ENCODE measurements at places on chromosomes 4 and X.

DNA sequence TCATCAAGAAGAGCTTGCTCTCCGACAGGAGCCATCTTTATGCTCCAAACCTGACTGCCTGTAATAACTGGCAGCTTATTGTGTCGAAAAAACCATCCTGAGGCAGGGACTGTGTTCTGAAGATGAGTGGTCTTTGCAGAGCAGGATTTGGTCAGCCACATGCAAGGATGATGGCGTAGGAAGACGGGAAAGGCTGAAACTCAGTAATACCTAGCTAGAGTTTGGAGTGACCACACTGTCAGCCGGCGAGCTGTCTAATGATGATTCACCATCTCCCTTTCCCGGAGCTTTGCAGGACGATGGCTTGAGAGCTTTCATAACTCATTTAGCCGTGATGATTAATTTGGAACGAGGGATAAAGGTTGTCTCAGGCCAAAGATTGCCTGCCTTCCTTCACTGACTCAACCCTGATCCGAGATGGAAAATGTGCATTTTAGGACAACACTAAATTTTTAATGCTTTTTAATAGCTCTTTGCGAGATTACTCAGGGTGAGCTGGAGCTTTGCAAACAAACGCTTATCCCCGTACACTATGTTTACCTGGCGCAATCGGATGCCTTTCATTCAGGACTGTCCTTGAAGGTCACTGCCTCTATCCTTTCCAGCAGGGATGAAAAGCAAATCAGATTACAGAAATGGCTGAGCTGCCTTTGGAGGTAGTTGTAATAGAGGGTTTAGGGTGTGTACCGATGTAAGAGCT lies 288.5 kb downstream of the ASMT start:
- DNase-seq: no peak

- no peak for DNase-seq
Measured at GRCh38 chrX:13658602-13659001, 5.7 kb downstream of the TCEANC start.

DNA sequence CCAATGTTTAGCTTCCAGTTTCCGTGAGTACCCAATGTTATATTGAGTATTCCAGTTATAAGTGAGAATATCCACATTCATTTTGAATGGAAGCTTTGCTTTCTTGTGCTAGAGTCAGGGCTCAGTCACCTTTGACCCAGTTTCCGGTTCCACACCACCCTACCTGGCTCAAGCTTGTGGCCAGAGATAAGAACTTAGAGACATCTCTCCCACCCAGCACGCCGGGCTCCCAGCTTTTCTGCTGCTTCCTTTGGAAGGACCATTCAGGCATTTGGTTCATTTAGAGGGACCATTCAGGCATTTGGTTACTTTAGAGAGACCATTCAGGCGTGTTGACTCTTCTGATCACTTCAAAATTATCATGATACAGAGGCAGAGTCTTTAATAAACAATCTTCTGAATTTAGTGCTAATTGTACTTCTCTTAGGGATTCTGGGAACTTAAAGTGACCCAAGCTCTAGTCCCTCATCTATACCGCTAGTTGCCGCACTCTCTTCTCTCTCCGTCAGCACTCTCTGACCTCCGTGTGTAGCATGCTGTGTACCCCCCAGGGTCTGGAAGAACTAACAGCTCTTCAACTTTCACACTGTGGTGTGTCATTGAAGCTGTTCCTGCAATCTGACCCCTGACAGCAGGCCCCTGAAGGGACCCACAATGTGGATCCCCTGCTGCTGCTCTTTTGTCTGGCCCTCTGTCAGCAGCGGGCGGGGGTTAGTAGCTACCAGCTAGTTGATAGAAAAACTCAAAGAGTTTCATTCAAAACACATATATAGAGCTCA lies 943.1 kb downstream of the ARAP2 start:
- DNase-seq: no peak

DNA sequence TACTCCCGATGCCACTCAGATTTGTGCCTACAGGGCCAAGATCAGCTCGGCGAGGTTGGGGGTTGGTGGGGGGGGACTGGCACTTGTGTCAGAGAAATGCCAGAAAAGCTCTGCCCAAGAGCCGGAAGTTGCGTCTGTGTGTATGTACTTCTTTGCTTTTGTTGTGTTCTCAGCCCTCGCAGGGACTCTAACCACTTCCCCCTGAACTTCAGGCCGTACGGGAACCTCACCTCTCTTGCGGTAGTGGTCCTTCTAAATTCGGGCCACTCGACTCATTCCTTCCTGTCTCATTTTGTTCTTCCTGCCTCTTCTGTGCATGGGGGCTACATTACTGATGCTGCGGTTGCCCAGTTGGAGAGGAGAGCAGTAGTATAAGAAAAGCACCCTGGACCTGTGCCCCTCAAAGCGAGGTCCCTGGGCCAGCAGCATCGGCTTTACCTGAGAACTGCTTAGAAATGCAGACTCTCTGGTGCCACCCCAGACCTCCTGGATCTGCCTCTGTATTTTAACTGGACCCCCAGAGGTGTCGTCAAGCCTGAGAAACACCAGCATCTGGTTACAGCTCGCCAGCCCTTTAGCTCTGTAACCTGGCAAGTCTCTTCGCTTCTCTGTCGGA lies 146.3 kb upstream of the RPS6KA3 start:
- DNase-seq: no peak

DNA sequence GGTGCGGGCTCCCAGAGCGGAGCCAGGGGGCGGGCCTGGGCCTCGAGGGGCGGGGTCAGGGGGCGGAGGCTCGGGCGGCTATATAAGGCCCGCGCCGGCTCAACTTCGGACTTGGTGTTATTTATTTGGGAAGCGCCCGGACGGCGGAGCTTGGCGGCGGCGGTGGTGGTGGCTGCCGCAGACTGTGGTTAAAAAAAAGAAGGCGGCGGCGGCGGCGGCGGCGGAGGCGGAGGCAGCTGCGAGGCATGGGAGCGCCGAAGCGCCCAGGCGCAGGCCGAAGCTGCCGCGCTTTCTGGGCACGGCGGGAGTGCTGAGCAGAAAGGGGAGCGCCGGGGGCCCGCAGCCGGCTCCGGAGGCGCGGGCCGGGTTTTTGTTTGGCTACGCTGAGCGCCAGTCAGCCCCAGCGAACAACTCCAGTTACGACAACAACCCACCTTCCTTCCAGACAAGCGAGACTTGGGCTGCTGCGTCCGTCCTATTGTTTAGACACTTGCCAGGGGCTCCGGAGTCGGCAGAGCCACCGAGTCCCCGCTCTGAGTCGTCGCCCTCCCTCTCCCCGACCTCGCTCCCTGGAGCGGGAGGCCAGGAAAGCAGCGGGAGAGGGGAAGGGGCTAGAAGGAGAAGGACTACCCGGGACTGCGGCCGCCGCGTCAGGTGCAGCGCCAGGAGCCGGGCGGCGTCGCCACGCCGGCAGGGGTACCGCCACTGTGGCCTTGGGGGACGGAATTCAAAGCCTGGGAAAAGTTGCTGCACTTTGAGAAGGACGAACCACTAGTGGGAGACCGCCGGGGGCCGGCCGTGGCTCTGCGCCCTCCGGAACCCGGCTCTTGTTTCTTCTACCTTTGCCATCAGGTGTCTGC lies at the start of gene SLIT2:
Gene SLIT2, plus strand, starts transcription at position 110 of the 860 bp plus-strand sequence. CDS start 1,911 bp downstream, outside the sequence.
- peak; percentile 26 for DNase-seq

- DNase-seq: no peak
Measured at GRCh38 chr4:33453436-33453835, 2733.3 kb downstream of the PCDH7 start.

DNA sequence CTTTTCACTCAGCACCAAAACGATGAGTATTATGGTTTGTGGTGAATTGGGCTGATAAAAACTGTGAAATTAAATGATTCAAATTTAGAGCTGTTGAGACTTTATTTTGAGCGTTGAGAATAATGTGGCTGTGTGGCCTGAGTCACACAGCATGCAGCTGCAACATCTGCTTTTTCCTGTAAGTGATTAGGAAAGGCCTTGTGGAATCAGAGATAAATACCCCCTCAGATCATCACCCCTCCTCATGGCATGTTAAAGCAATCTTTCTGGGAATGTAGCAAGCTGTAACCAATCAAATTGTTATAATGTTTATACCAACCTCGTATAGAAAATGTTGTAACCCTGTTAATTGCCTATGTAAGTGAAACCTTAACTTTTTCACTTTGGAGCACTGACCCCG lies 90.0 kb upstream of the GRPR start:
- DNase-seq: no peak

GRCh38 chrX:15293451-15293850 lies 22.0 kb downstream of the ASB11 start:
- DNase-seq: no peak

- no peak for DNase-seq
Measured at GRCh38 chr4:13872155-13872554, 244.6 kb upstream of the BOD1L1 start.

- DNase-seq: no peak
Measured at GRCh38 chrX:72584163-72584562, 11.5 kb upstream of the HDAC8 start.

GRCh38 chr4:130186931-130187330 lies 1091.0 kb downstream of the C4orf33 start:
- no peak for DNase-seq

DNA sequence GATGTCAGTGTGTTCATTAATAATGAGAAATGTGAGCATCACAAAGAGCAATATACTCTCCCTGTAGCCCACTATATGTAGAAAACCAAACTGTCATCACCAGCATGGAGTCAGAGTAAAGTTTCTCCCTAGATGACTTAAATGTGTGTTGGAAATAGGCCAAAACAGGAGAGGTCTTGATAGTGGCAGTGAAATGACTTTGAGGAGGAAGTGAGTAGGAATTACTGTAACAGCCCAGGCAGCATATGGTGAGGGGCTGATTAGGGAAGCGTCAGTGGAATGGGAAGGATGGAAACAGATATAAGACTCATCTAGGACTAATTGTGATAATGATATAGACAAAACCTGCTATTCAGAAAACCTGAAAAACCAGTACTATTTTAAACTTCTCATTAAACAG lies 83.9 kb downstream of the ATXN3L start:
- no peak for DNase-seq

DNA sequence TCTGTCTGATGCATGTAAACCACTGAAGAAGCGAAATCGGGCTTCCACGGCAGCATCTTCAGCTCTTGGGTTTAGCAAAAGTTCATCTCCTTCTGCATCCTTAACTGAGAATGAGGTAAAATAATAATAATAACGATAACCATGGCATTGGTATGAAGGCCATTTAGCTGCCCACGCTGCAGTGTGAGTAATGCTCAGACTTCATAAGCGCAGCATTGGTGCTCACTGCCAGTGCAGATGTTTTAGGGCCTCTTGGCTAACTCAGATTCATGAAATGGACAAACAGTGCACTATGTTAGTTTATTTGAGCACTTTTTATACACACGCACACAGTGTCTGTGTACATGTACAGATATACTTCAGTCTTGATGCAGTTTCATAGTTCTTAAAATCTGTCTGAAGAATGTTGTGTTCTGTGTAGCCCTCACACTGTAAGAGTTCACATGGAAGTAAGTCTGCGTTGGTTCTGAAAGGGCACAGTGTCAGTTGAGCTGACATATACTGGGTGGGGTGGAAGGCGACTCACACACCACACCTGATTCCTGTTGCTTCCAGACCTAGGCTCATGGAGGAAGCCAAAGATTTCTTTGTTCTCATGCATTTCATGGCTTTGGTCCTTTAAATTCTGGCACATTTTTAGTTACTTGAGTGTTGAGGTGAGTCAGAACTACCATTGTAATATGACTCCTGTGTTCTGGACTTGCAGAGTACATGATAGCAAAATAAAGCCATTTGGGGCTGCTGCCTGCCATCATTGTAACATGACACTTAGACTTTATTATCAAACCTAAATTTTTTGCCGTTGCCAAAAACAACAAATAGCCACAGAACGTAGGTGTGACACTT lies 68.7 kb downstream of the NSD2 start:
- no peak for DNase-seq

GRCh38 chr4:11069083-11069482 lies 359.6 kb downstream of the HS3ST1 start:
- DNase-seq: no peak

DNA sequence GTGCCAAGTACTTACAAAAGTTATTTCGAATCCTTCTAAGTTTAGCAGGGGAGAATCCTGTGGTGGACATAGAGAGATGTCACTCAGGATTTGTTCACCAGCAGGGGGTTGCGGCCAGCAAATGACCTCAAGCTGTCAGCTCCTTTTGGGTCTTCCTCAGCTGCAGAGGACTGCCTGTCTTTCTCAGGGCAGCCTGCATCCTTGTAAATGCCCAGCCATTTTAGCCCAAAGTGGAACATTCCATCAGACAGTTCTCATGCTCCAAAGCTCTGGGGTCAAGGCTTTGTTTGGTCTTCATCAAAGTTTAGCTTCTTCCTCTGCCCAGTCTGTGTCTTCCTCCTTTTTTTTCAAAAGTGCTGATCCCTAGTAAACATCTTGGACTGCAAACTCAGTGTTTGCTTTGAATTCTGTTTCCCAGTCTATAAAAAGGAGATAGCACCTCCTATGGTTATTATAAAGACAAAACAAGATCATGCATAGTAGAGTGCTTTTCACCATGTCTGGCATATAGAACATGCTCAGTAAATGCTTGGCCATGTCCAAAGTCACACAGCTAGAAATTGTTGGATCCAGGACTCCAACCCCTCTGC lies 156.4 kb upstream of the GATB start:
- DNase-seq: no peak

GRCh38 chrX:136030303-136031191 lies 45.3 kb downstream of the SLC9A6 start:
- DNase-seq: no peak

GRCh38 chr4:17280261-17281018 lies 231.4 kb downstream of the QDPR start:
- DNase-seq: no peak

GRCh38 chrX:22373766-22374165 lies 101.1 kb downstream of the CBLL2 start:
- DNase-seq: no peak
